Putamen (tissue), 1 donor: ENCODE measurements at places on chromosomes 1 and 21.
A peak's percentile ranks its signal among the peaks of the same experiment; 100 is the strongest.

DNA sequence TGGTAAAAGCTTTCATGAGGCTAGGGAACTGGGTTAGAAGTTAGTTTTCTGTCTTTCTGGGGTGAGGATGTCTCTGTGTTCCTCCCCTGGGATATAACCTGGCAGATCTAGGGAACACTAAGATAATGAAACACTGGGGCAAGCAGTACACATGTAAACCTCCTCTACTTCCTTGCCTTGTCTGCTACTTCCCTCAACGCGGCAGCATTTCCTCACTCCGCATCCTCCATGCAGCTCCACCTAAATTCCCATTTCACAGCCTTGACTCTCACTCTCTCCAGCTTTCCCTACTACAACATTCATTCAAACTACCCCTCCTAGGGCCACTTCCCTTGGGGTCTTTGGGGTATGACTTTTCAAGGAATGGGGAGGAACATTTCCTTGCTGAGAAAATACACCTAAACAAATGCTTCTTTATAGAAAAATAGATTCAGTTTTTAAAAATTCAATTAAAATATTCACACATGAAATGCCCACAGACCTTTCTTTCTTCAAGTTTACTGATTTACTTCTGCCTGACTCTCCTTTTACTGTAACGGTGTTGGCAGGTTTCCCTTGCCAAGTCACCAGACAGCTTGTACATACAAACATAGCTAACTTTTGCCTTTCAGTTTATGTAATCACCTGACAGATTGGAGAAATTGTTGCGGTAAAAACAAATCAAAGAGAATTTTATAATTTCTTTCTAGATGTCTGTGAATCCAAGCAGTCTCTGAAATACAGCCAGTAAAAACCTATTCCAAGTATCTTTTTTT lies 90.1 kb downstream of the TNFSF18 start:
- no peak for DNase-seq

DNA sequence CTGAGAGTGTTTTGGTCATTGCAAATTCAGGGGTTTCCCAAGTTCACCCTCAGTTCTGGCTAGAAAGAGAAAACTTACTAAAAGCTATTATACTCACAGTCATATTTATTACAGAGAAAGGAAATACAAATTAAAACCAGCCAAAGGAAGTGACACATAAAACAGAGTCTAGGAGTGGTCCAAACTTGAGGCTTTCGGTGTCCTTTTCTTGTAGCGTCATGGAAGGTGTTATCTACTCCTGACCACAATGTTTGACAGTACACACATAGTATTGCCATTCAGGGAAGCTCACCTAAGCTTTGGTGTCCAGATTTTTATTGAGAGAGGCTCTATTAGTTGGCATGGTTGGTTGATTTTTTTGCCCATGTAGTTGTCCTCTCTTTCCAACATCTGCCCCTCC lies 59.0 kb downstream of the SLC35A3 start:
- no peak for DNase-seq

DNA sequence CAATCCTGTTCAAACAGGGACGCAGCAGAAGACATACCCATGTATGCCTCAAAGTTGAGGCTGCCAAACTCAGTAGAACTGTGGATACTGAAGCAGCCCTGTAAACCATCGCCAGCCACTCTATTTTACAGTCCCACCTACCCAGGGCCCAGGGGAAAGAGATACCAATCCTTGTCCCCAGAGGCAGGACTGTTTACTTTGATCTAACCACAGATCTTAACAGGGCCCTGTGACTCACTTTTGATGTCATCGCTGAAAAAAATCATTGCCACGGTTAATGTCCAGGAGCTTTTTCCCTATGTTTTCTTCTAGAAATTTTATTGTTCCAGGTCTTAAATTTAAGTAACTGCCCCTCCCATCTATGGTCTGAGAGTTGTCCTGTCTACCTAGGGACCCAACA lies 538.4 kb upstream of the NCAM2 start:
- DNase-seq = no peak

DNA sequence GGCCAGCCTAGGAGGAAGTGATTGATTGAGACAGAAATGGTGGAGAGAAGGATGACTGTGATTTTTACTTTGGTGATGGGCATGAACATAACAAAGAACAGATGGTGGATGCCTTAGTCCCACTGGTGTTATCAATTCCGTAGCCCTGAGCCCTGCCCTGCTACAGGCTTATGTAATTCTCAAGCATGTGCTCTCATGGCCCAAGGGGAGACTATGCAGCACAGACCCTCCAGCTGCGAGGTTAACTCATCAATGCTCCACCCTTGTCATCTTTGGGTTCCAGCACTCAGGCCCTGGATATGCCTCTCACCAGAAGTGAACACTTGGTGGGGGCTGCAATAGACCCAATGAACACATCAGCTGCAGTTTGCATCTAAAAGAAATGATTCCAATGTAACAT lies 62.7 kb upstream of the LRRC8D start:
- no peak for DNase-seq

DNA sequence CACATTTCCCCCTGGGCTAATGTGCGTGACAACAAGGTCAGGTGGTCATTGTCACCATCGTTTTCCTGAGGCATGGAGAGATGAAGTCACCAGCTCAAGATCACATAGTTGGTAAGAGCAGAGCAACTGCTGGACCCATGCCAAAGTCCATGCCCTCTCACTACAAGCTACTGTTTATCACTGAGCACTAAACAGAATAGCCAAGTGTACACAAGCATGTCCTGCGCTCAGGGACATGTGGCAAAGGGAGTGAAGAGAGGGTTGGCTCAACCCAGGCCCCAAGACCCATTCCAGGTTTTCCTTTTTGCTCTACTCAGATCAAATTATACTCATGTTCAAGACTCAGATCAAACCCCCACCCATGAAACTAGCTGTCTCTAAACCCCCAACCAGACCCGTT lies 20.8 kb downstream of the LRRC52 start:
- no peak for DNase-seq

DNA sequence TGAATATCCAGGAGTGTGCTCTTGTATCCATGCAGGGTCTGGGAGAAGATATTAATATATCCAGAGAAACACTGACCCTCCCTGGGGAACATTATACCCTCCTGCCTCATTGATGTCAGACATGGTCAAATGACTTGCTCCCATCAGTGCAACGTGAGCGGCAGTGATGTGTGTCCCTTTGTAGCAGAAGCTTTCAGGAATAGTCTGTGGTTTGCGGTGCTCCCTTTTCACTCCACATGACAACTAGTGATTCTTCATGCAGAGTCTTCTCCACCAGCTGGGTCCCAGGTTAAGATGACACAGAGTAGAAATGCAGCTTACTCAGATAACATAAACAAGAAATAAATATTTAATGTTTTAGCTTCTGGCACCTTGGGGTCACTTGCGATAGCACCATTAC lies 31.9 kb upstream of the LYPD8 start:
- DNase-seq = no peak

DNA sequence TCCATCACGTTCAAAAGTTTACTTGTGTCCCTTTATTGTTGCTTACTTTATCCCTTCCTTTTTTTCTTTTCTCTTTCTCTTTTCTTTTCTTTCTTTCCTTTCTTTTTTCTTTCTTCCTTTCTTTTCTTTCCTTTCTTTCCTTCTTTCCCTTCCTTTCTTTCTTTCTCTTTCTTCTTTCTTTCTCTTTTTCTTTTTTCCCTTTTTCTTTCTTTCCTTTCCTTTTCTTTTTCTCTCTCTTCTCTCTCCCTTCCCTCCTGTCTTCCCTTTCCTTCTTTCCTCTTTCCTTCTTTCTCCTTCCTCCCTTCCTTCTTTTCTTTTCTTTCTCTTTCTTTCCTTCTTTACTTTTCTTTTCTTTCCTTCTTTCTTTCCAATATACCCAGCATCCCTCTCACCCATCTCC lies 391.2 kb downstream of the DPYD start:
- no peak for DNase-seq

DNA sequence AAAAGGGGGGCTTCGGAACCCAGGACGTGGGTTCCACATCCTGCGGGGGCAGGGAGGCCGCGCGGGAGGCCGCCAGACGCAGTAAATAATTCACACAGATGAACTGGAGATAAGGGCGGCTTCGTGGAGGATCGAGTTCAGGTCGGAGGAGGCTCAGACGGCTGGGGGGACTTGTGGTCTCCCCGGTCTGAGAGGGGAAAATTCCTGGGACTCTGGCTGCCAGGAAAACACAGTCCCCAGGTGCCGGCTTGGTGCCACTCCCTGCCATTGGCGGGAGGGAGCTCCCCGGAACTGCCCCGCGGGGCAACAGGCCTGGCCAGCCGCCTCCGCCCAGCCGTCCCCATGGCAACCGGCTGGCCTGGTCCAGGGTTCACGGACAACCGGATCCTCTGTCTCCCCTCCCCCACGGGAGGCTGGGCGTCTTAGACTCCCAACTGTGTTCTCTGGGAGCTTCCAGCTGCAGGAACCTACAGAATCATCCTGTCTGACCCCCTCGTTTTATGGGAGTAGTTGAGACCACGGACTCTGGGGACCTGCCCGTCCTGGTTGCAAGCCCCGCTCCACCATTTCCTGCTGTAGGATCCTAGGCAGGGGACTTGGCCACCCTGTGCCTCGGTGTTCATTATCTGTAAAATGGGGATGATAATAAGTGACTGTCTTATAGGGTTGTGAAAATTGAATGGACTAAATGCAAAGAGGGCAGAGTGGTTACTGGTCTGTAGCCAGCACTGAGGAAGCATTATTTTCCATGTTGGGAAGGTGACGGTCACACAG lies 9.6 kb downstream of the CAMK2N1 start:
- DNase-seq = peak; percentile 84

- no peak for DNase-seq
Observed at GRCh38 chr21:20698585-20698984, 299.6 kb upstream of the NCAM2 start.

DNA sequence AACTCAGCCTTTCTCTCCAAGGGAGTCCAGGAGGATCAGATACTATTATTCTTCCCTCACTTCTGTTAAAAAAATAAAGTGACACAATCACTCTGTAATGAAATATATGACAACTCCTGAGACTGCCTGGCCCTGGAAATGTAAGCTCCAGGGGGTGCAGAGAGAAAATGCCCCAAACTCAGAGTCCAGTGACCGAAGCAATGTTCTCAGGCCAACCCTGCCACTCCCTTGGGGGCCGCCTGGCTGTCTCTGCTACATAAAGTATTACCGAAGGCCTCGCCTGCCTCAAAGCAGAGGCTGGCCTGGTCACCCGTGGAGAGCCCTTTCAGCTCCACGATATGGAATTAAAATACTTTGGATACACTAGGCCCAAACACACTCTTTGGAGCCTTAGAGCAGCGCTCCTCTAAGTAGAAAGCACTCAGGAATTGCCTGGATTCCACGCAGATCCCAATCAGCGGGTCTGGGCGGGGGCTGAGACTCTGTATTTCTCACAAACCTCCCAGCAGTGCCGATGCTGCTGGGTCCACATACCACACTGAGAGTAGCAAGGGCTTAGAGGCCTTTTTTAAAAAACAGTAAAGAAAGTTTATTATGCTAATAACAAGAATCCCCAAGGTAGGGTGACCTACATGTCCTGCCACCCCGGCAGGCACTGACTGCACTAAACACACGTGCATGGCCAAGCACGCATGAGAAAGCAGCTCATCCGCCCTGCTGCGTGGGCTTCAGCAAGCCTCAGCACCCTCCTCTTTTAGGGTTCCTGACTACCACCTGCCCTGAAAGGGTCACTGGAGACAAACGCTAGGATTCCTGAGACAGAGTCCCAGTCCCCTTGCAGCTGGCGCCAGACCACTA lies 31.1 kb downstream of the TMCO4 start:
- no peak for DNase-seq

GRCh38 chr1:172561252-172561651 lies 28.3 kb downstream of the SUCO start:
- no peak for DNase-seq

GRCh38 chr1:194931166-194931565 lies 1677.1 kb downstream of the KCNT2 start:
- no peak for DNase-seq

DNA sequence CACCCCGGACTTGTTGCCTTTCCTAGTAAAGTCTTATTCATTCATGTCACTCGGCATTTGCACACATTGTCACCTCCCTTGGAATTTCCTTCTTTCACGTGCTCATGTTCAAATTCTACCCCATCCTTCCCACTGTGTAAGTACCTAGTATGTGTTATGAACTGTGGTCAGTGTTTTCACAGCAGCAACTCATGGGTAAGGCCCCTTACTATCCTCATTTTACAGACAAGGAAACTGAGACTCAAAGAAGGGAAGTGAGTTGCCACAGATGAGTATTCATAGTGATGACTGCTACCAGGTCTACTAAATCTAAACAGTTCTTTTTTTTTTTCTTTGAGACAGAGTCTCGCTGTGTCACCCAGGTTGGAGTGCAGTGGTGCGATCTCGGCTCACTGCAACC lies 10.5 kb downstream of the CITED4 start:
- DNase-seq = no peak

DNA sequence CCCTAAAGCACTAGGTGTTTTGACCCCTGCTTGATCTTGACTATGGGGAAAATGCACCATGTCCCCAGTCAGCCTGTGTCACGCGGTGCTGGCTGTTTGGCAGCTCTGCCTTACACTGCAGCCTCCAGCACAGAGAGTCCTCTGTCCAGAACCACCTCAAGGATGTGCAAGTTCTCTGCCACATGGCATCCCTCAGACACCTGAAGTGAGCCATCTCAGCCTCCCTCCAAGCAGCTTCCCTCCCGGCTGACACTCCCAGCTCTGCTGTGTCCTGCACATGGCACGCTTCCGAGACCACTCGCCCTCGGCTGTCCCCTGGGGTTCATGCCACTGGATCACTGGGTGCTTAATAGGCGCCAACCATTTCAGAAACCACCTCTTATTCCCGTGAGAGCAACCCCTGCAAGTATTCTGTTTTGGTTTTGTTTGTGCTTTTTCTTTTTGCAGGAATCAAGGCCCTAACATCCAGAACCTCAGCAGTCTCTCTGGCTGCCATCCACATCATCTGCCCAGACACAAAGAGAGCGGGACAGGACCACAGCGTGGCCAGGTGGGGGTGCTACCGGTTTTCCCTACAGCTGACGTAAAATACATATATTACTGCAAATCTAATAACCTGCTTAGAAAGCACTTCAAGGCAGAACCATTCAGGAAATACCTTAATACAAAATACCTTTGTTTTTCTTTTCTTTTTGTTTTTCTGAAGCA lies 45.7 kb downstream of the CAPZB start:
- peak; percentile 52 for DNase-seq

GRCh38 chr1:147409886-147410285 lies 131.4 kb upstream of the BCL9 start:
- no peak for DNase-seq

DNA sequence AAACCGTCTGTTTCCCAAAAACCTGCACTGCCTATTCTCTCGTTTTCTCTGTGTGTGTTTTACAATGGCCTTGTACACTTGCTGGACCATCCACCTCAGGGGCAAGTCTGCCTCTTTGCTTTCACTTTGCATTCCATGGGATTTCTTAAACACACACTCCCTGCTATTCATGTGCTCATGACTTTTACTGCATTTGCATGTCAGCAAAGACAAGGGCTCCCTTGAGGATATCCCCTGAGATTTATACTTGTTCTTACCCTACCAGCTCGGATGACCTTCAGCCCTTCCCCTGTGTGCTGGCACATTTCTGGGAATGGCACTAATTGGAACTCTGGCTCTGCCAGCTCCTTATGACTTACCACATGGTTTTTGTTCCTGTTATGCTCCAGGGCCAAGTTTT lies 386.9 kb downstream of the AMY1C start:
- no peak for DNase-seq
